ENCODE measurements at places on chromosomes 1 and 21. TPM values are rescaled to one million over a fixed set of nuclear protein-coding genes. Genes with fewer than 3 reads are reported as not detected.

GRCh38 chr1:43557744-43558245, 27.1 kb downstream of the PTPRF start:
- no peak for DNase-seq

DNA sequence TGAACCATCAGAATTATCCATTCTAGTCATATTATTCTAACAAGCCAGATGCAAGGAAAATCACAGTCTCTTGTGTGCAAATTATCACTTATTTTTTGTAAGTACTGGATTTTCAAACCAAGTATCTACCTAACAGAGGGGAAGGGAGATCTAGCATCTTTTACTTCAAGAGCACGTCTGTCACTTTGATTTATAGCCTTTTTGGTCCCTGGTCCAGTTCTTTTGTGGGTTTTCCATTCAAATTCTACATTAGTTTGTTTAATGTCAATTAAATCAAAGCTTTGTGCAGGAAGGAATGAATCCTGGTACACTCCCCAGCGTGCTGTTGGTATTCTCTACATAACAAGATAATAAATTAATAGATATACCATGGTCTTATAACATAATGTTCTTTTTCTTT, 43.6 kb downstream of the ERG start:
- DNase-seq = no peak

DNA sequence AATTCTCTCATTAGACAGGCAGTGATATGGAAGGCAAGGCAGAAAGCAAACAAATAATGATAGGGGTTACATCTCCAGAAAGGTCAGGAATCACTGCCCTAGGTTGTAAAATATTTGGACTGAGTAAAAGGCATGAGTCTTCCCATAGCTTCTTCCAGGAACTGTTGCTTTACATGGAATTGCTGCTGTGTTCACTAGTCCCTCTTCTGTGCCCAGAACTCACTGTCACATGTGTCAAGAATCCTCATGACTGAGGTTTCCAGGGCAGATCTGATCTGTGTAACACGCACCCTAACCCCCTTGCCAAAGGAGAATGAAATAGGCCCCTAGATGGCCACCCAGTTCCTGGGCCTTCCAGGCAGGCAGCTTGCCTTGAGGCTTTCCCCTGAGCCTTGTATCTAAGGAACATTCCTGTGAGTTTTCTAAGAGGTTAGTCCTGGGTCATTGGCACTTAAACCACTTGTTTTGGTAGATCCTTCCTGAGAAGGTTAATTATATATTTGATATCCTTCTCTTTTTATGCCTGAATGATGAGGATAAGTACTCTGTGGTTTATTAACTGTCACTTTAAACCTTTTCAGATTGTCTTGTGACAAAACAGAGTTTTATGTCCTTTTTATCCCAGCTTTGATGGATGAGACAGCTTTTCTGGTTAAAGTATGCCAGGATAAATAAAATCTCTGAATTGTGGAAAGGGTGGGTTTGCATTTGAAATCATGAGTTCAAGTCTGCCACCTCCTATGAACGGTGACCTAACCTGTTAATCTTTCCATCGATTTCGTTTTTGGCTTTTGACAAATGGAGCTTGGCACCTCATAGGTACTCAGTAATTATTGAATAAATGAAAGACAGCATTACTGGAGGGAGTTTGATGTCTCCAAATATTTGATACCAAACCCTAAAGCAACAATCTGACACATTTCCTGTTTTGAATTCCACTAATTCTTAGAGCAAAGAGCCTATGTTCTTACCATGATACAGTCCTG, 163.3 kb downstream of the DHRS3 start:
- DNase-seq = peak; percentile 34

GRCh38 chr21:38027901-38028498, 111.7 kb upstream of the KCNJ6 start:
- no peak for DNase-seq

GRCh38 chr1:163583661-163584181, 262.0 kb downstream of the NUF2 start:
- DNase-seq = no peak

DNA sequence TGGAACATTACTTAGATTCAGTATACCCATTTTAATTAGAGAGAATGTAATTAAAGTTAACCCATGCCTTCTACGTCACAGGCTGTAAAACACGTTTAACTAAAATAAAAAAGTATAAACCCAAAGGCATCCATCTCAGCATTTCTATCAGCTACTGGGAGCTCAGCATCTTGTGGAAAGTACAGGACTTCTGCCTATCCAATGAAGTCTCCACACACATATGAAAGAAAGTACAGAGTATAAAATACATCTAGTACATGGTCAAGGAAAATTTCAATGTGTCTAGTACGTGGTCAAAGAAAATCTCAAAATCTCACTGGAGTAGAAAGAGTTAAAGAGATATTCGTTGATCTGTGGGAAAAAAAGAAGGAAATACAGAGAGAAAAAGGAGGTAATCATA, 141.4 kb upstream of the ZNHIT6 start:
- no peak for DNase-seq

- peak; percentile 66 for DNase-seq
Measured at GRCh38 chr1:203378556-203379245, 27.8 kb upstream of the FMOD start.

OR10Z1 gene
- polyA plus RNA-seq = not detected

SHC1 gene
- 337 TPM for polyA plus RNA-seq

TFF2 gene
- not detected for polyA plus RNA-seq

F3 gene
- 126 TPM for polyA plus RNA-seq

HTR1D gene
- 0.06 TPM for polyA plus RNA-seq

PPM1J gene
- polyA plus RNA-seq = 2.8 TPM

CRNN gene
- polyA plus RNA-seq = not detected

SLC27A3 gene
- polyA plus RNA-seq = 9.6 TPM

Measured in IMR-90 (cell line).